Activated CD8-positive, alpha-beta T cell treated with anti-CD3 and anti-CD28 coated beads, Interleukin-2, amount 10 ng/mL, durations not matched to agents 7 days and 5 days (primary cell): ENCODE measurements at places on chromosomes 16 and 17. TPM values are rescaled to one million over a fixed set of nuclear protein-coding genes. Genes with fewer than 3 reads are reported as not detected.

WNT3 gene
- not detected for total RNA-seq

ARL17B gene
- 39.5 TPM for total RNA-seq

HID1 gene
- 0.55 TPM for total RNA-seq

EVPL gene
- 0.47 TPM for total RNA-seq

MFAP4 gene
- total RNA-seq = not detected

DNA sequence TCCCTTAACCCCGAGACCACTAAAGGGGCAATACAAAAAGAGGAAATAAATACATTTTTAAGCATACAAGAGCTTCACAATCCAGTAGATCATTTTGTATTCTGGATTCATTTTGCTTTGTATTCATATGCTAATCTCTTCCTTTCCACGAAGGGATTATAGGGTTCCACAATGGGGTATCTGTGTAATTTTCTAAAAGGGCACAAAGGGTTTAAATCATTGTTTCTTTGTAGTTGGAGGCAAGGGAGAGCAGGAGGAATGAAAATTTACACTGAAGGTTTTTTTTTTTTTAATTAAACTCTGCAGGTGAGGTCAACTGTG lies 592 bp upstream of the NUFIP2 start:
- H3K36me3 ChIP-seq = peaks cover 27% of the 10 kb centered on the region
- peak overlapping the region; percentile 98 for H3K27ac ChIP-seq
- H3K4me1 ChIP-seq = peaks cover 27% of the 10 kb centered on the region
- H3K27me3 ChIP-seq = no peaks in the 10 kb centered on the region
- no peak for DNase-seq
- H3K4me3 ChIP-seq = peak overlapping the region; percentile 97

- H3K27me3 ChIP-seq = no peaks in the 10 kb centered on the region
- no peak overlapping the region for H3K27ac ChIP-seq
- H3K36me3 ChIP-seq = no peaks in the 10 kb centered on the region
- no peak overlapping the region for H3K4me3 ChIP-seq
- no peaks in the 10 kb centered on the region for H3K4me1 ChIP-seq
Observed at GRCh38 chr16:65534121-65534528, 412.3 kb upstream of the CDH11 start.

- no peaks in the 10 kb centered on the region for H3K36me3 ChIP-seq
- H3K27ac ChIP-seq = no peak overlapping the region
- no peak for DNase-seq
- no peaks in the 10 kb centered on the region for H3K4me1 ChIP-seq
Observed at GRCh38 chr17:34133350-34133749, 121.7 kb upstream of the CCL2 start.

DNA sequence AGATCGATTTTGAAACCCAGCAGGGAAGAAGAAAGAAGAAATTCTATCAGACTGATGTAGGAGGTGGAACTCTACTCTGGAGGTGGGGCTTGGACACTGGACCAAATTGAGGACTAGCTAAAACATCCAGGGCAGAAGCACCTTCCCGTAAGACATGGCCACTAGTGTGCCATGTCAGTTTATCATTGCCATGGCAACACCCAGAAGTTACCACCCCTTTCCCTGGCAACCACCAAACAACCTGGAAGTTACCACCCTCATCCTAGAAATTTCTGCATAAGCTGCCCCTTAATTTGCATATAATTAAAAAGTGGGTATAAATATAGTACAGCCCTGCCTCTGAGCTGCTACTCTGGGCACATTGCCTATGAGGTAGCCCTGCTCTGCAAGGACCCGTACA lies 66.7 kb downstream of the NACA2 start:
- DNase-seq = no peak
- H3K27ac ChIP-seq = no peak overlapping the region
- peaks cover 25% of the 10 kb centered on the region for H3K27me3 ChIP-seq
- H3K36me3 ChIP-seq = no peaks in the 10 kb centered on the region
- no peak overlapping the region for H3K4me3 ChIP-seq
- H3K4me1 ChIP-seq = no peaks in the 10 kb centered on the region

- H3K36me3 ChIP-seq = peaks cover 7% of the 10 kb centered on the region
- no peaks in the 10 kb centered on the region for H3K27me3 ChIP-seq
- peak; percentile 59 for DNase-seq
- H3K27ac ChIP-seq = peak overlapping the region; percentile 86
Observed at GRCh38 chr17:6574687-6575595, 18.6 kb upstream of the PITPNM3 start.

- DNase-seq = peak; percentile 29
- no peak overlapping the region for H3K4me3 ChIP-seq
- no peak overlapping the region for H3K27ac ChIP-seq
- H3K36me3 ChIP-seq = no peaks in the 10 kb centered on the region
Observed at GRCh38 chr17:55005520-55005919, 37.0 kb downstream of the STXBP4 start.
